Heart left ventricle (tissue), 16 donors: ENCODE measurements at places on chromosomes 6 and 20.

GRCh38 chr20:43463527-43464218, 6.0 kb downstream of the SRSF6 start:
- no peak for DNase-seq

- no peak for DNase-seq
Measured at GRCh38 chr20:3183896-3184612, 10.7 kb upstream of the LZTS3 start.

DNA sequence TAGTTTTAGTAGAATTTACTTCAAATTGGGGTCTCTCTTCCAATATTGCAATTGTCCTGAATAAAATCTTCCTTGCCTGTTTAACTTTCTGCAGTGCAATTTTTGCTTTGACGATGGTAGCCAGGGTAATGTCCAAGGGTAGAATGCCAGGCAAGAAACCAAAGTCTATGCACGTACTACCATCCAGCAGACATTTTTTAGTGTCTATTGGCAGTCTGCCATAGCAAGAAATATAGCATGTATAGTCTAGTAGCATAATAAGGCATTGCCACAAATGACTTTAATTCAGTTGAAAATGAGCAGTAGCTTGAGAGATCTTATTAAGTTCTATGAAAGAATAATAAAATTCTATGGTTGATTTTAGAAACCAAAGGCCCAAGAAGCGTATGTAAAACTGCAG, 62.3 kb upstream of the KCNQ5 start:
- DNase-seq, result no peak

DNA sequence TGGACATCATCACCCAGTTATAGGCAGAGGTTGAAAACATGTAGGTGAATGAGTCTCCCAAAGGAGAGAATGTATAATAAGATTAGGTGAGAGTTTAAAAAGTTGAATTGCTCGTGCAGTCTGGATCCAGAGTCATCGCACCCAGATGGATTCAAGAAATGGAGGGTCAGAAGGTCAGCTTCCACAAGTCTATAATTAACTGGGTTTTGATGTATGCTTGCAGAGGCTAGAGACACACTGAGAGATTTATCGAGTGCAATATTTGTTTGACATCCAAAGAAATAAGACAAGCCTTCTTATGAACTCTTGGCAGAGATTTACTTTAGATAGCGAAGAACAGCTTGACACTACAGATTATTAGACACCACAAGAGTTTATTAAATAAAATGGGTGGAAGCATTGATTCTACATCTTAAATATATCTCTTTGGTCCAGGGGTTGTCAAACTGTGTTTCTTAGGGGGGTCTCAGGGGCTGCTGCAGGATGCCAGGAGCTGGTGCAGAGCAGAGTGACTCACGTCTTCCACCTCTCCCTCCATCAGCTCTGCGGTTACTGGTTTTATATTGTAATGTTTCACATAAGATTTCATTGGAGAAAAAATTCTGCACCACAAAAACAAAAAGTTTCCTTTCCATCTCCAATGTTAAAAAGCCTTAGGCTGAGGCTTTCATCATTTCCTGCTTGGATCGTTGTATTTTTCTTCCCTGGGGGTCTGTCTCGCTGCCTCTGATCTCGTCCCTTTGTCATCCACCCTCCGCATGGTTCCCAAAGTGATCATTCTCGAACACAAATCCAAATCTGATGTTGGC, 176.2 kb upstream of the AHI1 start:
- no peak for DNase-seq

DNA sequence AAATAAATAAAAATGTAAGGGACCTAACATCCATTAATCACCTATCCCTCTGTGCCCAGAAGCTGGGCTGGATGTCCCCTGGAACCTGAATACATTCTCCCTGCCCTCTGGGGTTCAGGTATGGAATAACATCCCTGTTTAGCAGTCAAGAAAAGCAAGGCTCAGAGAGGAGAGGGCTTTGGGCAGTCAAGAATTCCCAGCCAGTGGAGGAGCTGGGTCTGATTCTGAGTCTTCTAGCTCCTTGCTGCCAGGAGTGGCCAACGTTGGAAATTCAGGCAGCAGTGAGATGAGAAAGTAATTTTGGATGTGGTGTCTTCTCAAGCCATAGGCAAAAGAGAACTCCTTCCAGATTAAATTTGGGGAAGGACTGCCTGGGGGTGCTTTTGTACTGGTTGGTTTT, 42.6 kb upstream of the ZNFX1 start:
- no peak for DNase-seq

GRCh38 chr6:135113860-135114259, 59.2 kb upstream of the HBS1L start:
- DNase-seq, result no peak
